GM23338 (cell line): ENCODE measurements at places on chromosomes 12 and 14. TPM values are rescaled to one million over a fixed set of nuclear protein-coding genes. Genes with fewer than 3 reads are reported as not detected.

- no peaks in the 10 kb centered on the region for H3K27me3 ChIP-seq
- H3K36me3 ChIP-seq = no peaks in the 10 kb centered on the region
- H3K4me1 ChIP-seq = no peaks in the 10 kb centered on the region
- H3K27ac ChIP-seq = no peak overlapping the region
- no peak for DNase-seq
Measured at GRCh38 chr12:47139000-47139681, 59.4 kb upstream of the AMIGO2 start.

GRCh38 chr12:114834621-114835020 is 150.6 kb upstream of the TBX3 start:
- no peak overlapping the region for H3K4me3 ChIP-seq
- DNase-seq = no peak
- H3K27me3 ChIP-seq = no peaks in the 10 kb centered on the region

- H3K36me3 ChIP-seq = no peaks in the 10 kb centered on the region
- H3K4me3 ChIP-seq = no peak overlapping the region
- no peaks in the 10 kb centered on the region for H3K4me1 ChIP-seq
- no peak for DNase-seq
Measured at GRCh38 chr12:88418856-88419497, 161.3 kb downstream of the KITLG start.

DNA sequence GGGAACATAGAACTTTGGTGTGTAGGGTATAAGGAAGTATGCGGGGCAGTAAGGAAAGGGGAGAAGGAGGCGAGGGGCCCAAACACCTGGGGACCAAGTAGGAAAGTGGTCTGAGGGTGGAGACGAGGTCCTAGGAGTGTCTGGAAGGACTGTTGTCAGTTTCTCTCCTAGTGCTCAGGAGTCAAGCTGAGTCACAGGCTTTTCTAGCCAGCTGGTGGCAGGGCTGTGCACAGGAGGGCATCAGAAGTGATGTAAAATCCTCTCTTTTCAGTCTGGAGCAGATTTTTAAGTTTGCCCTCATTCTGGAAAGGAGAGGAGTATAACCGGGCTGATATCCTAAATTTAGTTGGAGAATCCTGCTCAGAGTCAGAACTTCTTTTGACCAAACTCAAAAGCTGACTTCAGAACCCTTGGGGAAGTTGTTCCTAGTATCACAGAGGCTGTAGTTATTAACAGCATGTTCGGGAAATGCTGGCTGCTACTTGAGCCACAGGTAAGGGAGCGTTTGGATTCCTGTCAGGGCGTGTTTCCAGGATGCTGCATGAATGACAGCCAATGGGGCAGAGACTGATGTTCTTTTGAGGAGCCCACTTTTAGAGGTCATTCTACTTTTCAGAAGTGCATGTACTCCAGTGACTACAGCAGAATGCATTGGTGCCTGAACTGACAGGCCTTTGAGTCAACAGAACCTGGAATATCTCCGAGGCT is 19.3 kb downstream of the ZNF664 start:
- no peak for DNase-seq
- peaks cover 9% of the 10 kb centered on the region for H3K4me1 ChIP-seq
- no peak overlapping the region for H3K27ac ChIP-seq
- H3K27me3 ChIP-seq = no peaks in the 10 kb centered on the region

DNA sequence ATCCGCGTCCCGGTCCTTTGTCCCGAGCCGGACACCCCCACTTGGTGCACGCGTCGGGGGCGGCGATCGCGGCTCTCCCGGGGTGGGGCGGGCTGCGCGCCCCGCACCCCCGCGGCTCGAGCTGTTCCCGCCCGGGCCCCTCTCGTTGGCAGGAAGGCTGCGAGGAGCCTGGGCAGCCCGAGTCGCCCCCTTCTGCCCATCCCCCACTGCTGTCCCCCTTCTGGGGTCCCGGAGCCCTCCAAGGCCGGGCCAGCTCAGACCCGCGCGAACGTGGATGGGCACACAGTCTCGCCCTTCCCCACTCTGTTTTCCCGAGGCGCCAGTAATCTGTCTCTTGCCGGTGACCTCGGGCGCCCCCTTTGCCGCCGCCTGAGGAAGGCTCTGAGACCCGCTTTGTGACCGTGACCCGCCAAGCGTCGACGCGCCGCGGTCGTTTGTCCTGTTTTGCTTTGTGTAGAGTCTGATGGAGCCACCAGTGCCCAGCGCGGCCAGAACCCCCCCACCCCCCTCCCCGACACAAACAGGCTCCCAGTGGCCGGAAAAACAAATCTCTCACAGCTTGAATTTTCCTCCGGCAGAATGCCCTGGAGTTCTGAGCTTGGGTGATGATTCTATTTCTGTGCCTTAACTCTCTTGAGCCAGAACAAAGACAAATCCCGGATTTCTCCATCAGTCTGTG is 610 bp downstream of the C14orf132 start:
- H3K27ac ChIP-seq = no peak overlapping the region
- peak; percentile 72 for DNase-seq
- H3K27me3 ChIP-seq = peaks cover 45% of the 10 kb centered on the region
- no peaks in the 10 kb centered on the region for H3K36me3 ChIP-seq
- H3K4me1 ChIP-seq = peaks cover 18% of the 10 kb centered on the region; the same call in 1 of the 2 replicates

GRCh38 chr14:71242237-71242748 is 335.0 kb downstream of the PCNX1 start:
- H3K36me3 ChIP-seq = no peaks in the 10 kb centered on the region
- no peak for DNase-seq
- H3K27ac ChIP-seq = no peak overlapping the region

DNA sequence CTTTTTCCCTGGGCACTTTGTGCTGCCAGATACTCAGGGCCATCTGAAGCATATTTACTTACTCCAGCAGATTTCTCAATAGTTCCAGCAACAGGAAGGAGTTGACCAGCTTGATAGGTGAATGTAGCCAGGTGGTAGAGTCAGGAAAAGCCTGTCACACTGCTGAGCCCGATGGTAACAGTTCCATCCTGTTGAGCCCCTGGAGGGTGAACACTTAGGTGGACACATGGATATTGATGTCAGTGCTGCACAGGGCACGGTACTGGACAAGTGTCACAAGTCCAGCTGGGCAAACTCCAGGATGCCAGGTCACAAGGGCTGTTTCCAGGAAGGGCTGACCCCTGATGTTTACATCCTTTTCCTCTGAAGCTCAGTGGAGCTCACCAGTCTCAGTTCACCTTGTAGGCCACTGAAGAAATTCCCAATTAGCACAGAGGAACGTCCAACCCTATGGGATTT is 2.3 kb upstream of the SMOC1 start:
- H3K27me3 ChIP-seq = peaks cover 32% of the 10 kb centered on the region
- no peak for DNase-seq
- H3K4me3 ChIP-seq = no peak overlapping the region
- H3K27ac ChIP-seq = no peak overlapping the region
- H3K36me3 ChIP-seq = no peaks in the 10 kb centered on the region

DNA sequence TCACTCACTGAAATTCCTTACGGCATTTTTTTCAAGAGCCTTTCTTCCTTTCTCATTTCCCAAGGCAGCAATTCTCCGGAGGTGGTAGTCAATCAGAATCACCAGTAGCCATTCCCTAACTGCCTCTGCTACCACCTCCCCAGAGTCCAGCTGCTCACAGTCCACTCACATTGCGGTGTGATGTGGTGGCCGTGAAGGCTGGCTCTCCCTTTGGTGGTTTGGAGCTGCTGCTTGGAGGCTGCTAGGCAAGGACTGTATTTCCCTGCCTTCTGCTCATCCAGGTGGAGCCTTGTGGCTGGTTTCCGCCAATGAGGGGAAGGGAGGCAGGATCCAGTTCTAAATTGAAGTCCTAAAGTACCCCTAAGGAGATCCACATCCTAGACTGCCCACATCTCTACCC is 222.0 kb downstream of the ANO2 start:
- no peaks in the 10 kb centered on the region for H3K4me1 ChIP-seq
- no peak for DNase-seq
- H3K27ac ChIP-seq = no peak overlapping the region
- H3K36me3 ChIP-seq = no peaks in the 10 kb centered on the region

- H3K36me3 ChIP-seq = peaks cover 18% of the 10 kb centered on the region; the same call in 1 of the 2 replicates
- H3K27me3 ChIP-seq = no peaks in the 10 kb centered on the region
- no peak overlapping the region for H3K27ac ChIP-seq
- no peak overlapping the region for H3K4me3 ChIP-seq
- no peak for DNase-seq
- H3K4me1 ChIP-seq = peaks cover 9% of the 10 kb centered on the region; the same call in 1 of the 2 replicates
Measured at GRCh38 chr14:55684956-55685584, 105.1 kb downstream of the KTN1 start.

DNA sequence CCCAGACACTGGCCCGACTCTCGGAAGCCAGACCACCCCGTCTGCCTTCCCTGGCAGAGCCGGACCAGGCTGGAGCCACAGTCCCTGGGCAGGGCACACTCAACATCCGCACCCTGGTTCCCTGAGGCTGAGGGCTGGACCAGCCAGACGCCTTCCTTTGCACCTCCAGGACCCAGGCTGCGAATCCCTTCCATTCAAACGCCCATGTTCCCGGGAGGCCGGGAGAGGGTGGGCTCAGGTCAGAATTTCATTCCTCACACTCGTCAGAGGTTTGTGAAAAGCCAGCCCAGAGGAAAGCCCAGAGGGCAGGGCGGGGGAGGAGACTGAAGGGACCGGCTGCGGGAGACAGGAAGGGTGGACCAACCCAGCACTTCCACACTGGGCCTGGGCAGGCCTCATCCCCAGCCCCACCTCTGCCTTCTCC is 58.7 kb downstream of the LRRC74A start:
- H3K36me3 ChIP-seq = no peaks in the 10 kb centered on the region
- no peak overlapping the region for H3K4me3 ChIP-seq
- peak; percentile 41 for DNase-seq
- H3K4me1 ChIP-seq = 0 out of 2 replicates have a peak, but pooled peaks cover 10% of the 10 kb centered on the region
- no peaks in the 10 kb centered on the region for H3K27me3 ChIP-seq

- no peak overlapping the region for H3K27ac ChIP-seq
- H3K4me3 ChIP-seq = no peak overlapping the region
- DNase-seq = no peak
- no peaks in the 10 kb centered on the region for H3K27me3 ChIP-seq
Measured at GRCh38 chr14:31230573-31230958, 23.0 kb upstream of the HECTD1 start.

DNA sequence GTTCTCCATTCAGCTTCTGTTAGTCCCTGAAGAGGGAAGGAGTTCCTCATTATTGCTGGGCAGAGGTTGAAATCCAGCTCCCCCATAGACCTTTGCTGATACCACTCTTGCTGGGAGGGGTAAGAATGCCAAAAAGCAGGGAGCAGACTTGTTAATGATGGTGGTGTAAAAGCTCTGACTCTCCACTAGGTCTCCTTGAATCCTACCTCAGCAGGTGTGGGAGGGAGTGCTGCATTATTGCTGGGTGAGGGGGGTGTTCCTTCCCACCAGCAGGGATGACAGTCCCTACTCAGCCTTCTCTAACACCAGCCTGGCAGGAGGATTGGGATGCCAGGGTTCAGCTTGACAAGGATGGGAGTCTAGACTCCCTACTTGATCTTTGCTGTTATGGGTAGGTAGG is 185.8 kb upstream of the NOS1 start:
- H3K4me1 ChIP-seq = no peaks in the 10 kb centered on the region
- no peak overlapping the region for H3K27ac ChIP-seq
- H3K27me3 ChIP-seq = no peaks in the 10 kb centered on the region
- DNase-seq = peak; percentile 26
- H3K36me3 ChIP-seq = no peaks in the 10 kb centered on the region

GRCh38 chr12:30823156-30823699 is 68.5 kb upstream of the CAPRIN2 start:
- H3K4me3 ChIP-seq = peak overlapping the region; percentile 79
- DNase-seq = peak; percentile 72
- no peak overlapping the region for H3K27ac ChIP-seq
- no peaks in the 10 kb centered on the region for H3K36me3 ChIP-seq
- H3K27me3 ChIP-seq = peaks cover 42% of the 10 kb centered on the region

DNA sequence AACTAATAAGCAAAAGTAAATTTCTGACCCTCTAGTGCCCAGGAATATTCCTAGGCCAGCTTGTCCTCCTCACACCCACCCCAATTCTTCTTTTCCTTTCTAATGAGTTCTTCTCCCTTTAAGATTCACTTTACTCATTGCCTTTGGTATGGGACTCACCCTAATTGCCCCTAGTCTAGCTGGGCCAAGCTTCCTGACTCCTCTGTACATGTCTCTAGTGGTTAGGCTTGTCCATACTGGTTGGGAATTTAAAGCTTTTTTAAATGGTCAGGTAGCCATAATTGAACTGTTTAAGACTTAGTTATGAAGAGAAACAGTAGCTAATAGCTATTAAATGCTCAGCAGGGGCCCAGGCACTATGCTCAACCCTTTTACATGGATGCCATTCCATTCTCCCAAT is 248.2 kb downstream of the C12orf42 start:
- H3K4me3 ChIP-seq = no peak overlapping the region
- no peaks in the 10 kb centered on the region for H3K27me3 ChIP-seq
- no peaks in the 10 kb centered on the region for H3K36me3 ChIP-seq
- no peaks in the 10 kb centered on the region for H3K4me1 ChIP-seq

- no peak overlapping the region for H3K27ac ChIP-seq
- no peak overlapping the region for H3K4me3 ChIP-seq
- H3K27me3 ChIP-seq = no peaks in the 10 kb centered on the region
- no peak for DNase-seq
- peaks cover 3% of the 10 kb centered on the region; the same call in 1 of the 2 replicates for H3K4me1 ChIP-seq
Measured at GRCh38 chr12:69437073-69437472, 33.1 kb upstream of the FRS2 start.

DNA sequence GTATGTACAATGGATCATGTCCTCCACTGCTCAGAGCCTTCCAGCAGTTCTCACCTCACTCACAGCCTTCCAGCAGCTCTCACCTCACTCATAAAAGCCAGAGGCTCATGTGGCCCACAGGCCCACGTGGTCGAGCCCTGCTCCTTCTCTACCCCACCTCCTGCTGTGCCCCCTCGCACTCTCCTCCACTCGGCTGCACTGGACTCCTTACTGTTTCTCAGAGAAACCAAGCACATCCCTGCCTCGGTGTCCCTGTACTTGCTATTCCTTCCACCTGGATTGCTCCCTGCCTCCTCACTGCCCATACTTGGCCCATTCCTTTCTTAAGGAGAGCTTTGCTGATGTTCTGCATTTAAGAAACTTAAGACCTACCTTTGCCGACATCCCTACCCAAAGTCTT is 219.7 kb downstream of the ZFP36L1 start:
- no peak overlapping the region for H3K27ac ChIP-seq
- no peaks in the 10 kb centered on the region for H3K4me1 ChIP-seq
- H3K4me3 ChIP-seq = no peak overlapping the region
- no peaks in the 10 kb centered on the region for H3K27me3 ChIP-seq
- no peak for DNase-seq
- no peaks in the 10 kb centered on the region for H3K36me3 ChIP-seq

PRB2 gene
- total RNA-seq = not detected in 2 replicates

CFAP73 gene
- 0.59 TPM in 1 of 2 replicates, not detected in the other for total RNA-seq

TUBA1C gene
- 608 and 728 TPM in 2 replicates for total RNA-seq

EEF1AKMT3 gene
- 3.0 and 5.3 TPM in 2 replicates for total RNA-seq

LGALS3 gene
- 7.2 and 7.3 TPM in 2 replicates for total RNA-seq

SLC10A1 gene
- not detected in 2 replicates for total RNA-seq

TSPAN9 gene
- total RNA-seq = 17.2 and 31.5 TPM in 2 replicates

IPO4 gene
- total RNA-seq = 84.2 and 105 TPM in 2 replicates
